ENCODE measurements at places on chromosomes 1 and 21.

GRCh38 chr1:205554026-205554811 lies 49.8 kb downstream of the CDK18 start:
- no peak for DNase-seq

DNA sequence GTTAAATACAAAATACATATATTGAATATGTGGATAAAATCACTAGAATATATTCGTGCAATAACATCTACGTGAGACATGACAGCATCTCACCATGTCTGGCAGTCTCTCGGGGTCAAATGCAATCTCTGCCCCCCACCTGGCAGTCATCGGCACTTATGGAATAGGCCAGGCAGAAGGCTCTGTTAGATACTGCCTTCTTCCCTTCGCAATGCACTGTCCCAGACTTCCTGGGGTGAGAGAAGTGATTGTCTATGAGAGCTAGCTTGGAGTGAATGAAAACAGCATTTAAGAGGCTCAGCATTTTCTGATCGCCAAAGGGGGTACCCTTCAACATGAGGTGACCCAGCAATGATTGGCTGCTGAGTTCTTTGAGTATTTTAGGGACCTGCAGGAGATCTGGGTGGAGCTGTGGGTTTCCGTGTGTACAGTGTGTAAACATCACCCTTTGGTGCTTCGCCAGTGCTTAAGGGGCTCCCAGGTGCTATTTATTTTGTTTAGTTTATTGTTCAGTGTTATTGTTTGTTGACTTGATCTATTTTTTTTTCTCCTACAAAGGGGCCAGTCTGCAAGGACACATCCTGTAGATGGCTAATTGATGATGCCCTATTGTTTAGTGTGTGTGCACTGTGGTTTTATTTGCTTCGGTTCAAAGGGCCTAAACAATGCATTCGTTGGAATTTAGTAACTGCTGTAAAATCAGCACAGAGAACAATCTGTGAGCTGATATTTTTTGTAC lies 10.2 kb downstream of the ERG start:
- no peak for DNase-seq

GRCh38 chr1:2300004-2300771 lies 72.1 kb downstream of the SKI start:
- DNase-seq, result no peak

DNA sequence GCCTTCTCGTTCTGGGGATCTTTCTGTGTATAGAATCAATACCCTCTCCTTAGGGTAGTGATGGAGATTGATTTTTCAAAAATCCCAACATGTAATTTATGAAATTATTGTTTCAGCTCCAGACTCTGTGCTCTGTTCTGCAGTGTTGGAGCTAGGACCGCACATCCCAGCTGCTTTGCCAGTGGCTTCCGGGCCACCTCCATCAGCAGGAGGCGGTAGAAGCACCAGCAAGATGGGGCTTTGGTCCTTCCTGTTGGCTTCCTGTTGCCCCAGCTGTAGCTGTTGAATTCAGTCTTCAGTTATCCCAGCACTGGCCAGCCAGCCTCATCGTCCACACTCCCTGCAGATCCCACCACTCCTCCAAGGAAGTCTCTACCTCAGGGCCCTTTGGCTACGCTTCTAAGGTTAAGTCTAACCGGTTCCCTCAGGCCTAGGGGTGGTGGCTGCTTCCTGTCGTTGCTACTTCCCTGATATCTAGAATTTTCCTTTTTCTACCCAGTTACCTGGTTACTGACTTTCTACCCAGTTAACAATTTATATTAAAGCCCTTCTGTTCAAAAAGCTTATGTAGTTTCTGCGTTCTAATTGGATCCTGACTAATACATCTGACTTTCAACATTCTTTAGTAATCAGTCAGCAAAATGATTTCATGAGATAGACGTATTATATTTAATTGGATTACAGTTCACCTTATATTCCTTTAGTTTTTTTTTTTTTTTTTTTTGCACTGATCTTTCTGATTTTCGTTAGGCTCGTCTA lies 24.6 kb downstream of the GALNT2 start:
- DNase-seq, result no peak

DNA sequence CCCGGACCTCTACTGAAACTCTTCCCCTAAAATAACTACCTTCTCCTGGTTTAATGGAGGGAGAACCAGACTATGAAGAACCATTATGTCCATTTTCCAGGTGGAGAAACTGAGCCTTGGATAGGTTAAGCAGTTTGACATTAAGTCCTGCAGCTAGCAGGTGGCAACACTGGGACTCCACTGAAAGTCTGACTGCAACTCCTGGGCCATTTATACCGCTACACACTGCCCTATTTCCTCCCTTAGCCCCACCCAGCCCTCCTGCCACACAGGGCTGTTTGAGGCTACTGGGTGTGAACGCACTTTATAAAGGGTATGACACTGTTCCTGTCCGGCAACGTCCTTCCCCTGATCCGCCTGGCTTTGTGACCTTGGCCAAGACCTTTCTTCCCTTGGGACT lies 511 bp upstream of the INPP5B start:
- DNase-seq, result no peak

DNA sequence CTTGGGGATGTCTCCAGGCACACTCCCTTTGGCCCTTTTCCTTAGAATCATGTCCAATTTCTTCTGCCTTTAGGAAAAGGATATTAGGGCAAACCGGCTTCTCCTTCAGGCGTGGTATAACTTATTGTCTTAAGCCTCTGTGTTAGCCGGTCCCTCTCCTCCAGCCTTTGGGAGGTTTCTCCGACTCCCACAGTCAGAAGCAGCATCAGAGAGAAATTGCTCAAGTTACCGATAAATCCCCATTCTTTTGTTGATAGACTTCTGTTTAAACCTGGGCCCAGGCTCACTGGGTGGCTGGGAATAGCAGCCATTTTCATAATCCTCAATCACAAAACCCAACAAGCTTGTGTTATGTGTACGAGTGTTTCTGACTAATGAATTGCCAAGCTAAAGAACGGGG lies 85.4 kb upstream of the KAZN start:
- no peak for DNase-seq

DNA sequence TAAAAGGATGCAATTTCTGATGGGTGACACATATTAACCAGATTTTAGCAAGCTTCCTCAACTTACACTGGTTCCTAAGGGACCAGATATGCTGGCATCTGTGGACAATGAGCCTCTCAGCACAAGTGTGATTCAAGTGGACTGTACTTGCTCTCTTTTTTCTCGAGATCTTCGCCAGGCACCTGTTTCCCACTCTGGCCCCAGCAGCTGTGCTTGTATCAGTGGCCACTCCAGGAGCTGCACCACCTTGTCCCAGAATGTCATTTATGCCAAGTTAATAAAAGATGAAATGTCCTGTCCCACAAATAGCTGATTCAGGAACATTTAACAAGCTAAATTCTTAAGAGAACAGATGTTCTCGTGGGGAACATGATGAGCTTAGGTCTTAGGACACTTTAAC lies 14.6 kb downstream of the C1orf198 start:
- DNase-seq, result no peak

DNA sequence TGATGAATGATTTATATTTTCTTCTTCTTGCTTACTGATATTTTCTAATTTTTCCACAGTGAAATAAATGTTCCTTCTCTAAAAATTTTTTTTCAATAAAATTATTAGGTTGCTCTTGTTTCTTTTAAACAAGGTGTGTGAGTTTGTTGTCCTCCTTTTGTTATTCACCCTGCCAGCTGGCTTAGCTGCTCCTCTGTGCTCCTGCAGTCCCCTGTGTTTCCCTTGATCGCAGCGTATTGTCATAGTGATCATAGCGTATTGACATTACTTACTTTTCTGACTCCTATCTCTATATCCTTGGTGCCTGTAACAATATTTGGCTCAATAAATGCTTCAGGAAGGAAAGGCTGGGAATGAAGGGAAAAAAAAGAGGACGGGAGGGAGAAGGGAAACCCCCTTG lies 24.9 kb upstream of the PODN start:
- no peak for DNase-seq

DNA sequence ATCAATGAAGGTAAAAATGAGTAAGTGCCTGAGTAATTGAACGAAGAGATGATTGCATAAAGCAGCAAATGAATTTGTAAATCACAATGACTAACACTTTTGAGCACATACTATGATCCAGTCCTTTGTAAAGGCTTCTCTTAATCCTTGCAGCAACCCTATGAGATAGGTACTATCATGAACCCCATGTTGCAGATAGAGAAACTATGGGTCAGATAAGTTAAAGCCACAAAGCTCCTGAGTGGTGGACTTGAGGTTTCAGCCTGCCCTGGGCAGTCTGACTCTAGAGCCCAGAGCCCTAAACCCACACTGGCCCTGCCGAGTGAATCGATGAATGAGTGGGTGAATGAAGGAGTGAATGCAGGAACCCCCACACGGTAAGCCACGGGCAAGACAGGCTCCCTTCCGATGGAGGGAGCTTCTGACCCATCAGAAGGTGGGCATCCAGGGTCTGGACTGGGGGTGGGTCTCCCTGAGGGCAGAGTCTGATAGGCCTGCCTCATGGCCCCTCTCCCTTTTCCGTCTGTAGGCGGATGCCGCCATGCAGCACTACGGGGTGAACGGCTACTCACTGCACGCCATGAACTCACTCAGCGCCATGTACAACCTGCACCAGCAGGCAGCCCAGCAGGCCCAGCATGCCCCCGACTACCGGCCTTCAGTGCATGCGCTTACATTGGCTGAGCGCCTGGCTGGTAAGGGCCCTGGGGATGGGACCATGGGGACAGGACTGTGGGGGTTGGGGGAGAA lies 17.0 kb downstream of the DMBX1 start:
- no peak for DNase-seq

DNA sequence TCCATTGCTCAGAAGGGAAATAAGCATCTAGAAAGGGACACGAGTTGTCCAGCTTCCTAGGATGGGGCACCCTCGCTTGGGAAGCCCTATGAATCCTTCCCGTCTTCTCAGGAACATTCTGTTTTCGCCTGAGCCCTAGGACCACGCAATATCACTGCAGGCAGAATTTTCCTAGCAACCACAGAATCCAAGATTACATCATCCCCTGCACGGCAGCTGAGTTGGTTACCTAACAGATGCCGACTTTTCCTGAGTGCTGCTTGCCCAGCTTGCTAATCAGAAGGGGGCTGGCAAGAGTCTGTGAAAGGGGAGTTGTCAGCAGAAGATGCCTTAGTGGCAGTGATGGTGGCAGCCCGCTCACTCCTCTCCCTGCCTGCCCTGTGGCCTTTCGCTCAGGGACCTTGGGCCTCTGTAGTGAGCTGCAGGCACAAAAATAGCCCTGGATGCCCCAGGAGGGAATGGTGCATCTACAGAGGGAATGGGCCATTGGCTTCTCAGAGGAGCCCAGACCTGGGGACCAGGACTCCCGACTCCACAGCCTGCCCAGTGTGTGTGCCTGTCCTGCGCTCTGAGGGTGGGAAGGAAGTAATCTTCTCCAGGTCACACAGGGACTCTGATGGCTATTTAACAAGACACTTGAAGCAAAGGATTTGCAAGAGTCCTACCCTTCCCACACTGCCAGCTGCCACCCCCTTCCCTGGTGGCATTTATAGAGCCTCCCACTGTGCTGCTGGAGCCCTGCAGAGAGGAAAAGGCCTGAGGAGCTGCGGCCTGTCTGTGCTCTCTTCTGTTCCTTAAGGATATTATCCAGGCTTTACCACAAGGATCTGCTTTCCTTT lies 28.9 kb upstream of the CLSTN1 start:
- DNase-seq, result no peak

DNA sequence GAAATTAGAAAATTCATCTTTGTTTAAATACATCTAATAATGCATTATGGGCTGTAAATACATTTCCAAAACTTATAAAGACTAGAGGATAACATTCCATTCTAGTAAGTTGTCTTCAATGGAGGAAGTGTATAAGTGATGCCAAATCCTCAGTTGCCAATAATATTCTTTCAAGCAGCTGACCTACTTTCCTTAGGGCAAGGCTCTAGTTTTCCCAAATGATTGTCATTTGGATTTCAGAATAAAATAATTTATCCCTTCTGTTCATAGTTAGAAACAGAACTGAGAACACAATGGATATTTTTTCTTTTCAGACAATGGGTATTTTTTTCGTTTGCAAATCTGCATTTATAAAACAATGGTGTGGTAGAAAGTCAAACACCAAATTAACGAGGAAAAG lies 354.9 kb upstream of the ADAMTS5 start:
- no peak for DNase-seq

- no peak for DNase-seq
These were observed 767.1 kb upstream of the PRMT6 start for GRCh38 chr1:106289265-106289928.
